ENCODE measurements at places on chromosomes 16 and 17.

DNA sequence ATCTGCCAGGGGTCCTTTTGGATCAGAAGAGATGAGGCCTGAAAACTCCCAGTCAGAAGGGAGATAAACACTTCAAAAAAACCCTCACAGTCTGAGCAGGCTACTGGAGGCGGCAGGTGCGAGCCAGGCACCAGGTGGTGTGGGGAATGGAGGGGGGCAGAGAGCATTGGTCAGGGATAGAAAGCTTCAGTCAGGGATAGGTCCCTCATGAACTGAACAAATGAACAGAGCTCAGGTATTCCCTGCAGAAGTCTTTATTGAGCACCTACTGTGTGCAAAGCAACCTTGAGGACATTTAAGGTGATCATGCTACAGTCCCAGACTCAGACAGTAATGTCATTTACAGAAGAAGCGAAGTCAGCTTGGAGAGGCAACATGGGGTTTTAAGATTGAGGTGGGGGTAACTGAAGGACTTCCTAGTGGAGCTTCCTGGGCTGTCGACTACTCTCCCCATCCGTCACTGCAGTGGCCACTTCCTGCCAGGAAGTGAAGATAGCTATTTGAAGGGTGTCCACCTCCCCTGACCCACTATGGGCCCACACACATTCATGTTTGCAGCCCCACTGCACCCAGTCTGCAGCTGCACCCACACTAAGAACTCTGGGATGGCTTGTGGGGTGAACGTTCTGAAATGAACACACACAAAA is 3.2 kb downstream of the KIFC3 start:
- DNase-seq, result no peak

DNA sequence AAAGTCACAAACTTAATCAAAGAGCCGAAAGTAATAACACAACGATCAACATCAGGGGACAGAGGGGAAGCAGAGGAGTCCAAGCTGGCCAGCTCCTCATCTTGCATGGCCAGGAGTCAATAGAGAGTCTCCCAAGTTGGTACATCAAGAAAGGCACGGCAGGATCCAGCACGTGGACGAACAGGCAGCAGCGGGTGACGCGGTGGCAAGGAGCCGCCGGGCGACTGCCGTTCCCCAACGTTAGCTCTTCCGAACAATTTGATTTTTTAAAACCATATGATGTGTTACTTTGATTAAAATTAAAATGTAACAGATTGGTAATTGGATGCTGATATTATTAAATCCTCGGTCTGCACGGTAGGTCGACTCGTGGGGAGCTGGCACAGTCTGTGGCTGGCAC is 81.8 kb upstream of the DOC2B start:
- DNase-seq, result no peak

DNA sequence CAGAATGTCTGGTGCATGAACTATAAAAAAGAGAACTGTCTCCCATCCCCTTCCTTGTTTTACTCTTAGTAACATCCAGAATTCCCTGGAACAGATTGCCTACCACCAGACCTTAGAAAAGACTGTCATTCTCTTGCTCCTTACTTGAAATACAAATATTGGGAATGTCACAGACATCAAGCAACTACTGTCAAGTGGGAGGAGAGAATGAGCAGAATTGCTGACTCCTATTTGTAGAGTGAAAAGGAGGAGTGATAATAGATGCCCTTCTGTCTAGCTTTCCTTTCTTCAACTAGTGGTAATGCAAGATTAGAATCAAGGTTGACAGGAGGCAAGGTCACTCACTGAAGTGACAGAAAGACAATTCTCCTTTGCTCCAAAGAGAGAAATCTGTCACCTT is 23.9 kb upstream of the NOL11 start:
- no peak for DNase-seq

- DNase-seq, result no peak
These were observed 62.1 kb downstream of the PRKCA start for GRCh38 chr17:66364508-66364907.

DNA sequence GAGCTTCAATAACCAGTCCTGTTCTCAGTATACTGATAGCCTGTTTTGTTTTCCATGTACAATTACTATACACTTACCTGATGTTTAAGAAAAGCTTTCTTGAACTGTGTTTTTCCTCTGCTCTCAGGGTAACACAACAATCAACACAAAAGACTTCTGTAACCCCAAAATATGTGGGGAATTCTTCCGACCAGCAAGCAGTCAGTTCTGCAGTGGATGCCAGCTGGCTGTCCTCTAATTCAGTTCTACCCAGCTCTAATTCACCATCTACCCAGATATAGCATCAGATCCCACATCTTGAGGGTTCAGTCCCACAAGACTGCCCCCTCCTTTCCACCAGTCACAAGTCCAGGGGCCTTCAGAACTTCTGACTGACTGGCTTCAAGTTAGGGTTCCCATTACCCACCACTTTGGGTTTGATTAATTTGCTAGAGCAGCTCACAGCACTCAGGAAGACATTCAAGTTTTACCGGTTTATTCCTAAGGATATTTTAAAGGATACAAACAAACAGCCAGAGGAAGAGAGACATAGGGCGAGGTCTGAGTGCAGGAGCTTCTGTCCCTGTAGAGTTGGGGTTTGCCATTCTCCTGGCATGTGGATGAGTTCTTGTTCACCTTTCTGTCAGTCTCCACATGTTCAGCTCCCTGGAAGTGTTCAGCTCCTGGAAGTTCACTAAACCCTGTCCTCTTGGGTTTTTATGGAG is 178.2 kb downstream of the CHD9 start:
- DNase-seq, result no peak

DNA sequence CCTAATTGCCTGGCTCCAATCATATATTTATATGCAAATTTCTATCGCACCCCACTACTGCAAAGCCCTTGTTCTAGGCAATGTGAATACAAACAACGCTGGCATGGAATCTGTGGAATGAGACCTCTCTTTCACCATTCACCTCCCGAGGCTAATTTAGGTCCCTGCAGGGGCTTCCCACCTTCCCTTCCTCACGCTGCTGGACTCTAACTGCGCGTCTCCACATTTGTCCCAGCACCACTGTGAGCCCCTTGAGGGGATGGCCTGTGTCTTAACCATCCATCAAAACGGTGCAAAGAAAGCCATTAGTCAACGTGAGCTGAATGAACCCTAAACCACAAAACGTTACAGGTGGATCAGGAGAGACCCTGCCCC is 1.6 kb downstream of the TMEM114 start:
- DNase-seq, result no peak

DNA sequence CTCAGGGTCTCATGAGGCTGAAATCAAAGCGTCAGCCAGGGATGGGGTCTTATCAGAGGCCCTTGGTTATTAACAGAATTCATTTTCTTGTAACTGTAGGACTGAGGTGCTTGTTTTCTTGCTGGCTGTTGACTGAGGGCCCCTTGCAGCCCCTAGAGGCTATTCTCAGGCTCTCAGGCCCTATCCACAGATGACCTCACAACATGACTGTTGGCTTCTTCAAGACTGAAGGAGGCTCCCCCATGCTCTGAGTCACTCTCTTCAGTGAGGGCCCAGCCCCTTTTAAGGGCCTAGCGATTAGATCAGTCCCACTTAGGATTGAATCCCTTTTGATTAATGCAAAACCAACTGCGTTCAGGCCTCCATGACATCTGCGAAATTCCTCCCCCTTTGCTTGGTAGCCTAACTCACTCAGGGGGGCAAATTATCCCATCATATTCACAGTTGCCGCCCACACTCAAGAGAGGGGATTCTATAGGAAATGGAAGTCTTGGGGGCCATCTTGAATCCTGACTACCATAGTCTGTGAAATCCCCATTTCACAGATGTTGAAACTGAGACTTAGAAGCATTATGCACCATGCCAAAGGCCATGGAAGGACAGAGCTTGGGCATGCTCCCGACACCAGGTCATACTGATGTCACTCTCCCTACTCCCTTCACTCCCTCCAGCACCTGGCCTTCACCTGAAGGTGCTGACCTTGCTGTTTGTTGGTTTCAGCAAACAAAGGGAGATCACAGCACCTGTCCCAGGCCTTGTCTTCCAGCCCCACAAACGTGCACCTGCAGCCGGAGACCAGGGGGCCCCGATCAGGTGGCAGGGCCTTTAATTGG is 592.3 kb downstream of the MAF start:
- no peak for DNase-seq

DNA sequence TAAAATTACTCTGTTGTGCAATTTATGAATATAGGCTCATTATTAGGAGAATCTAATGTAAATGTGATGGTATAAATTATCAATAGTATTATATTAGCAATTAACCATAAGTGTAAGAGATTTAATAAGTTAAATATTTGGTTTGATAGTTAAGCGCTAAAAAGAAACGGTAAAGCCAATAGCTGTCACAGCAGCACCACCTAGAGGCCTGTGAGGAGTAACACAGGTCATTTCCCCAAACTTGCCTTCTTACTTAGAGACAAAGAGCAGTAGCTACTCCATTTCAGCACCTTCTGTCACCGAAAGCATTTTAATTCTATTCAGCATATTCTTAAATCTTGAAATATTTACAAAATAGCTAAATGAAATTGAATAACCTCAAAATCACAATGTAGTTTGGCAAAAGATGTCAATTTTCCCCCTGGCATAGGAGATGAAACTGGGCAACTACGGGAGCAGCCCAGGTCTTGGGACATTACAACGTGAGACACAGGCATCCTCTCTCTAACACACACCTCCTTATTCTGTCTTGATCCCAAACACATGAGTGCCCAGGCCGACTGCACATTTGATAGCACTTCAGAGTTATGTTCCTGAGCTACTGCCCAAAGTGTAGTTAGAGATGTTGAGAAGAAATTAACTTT is 14.3 kb upstream of the DYNLRB2 start:
- peak; percentile 11 for DNase-seq

GRCh38 chr16:81216706-81217105 is 21.8 kb upstream of the BCO1 start:
- no peak for DNase-seq

GRCh38 chr17:58527949-58528348 is 13.5 kb upstream of the MTMR4 start:
- DNase-seq, result no peak

GRCh38 chr16:67000384-67001351 is 12.3 kb downstream of the CES4A start:
- no peak for DNase-seq

Data from KG1 (cell line).